ENCODE measurements at places on chromosomes 6 and 20.

- DNase-seq = no peak
Observed at GRCh38 chr20:53148771-53149147, 176.6 kb downstream of the TSHZ2 start.

GRCh38 chr6:151806757-151807512 is 547 bp upstream of the ESR1 start:
- DNase-seq = no peak

DNA sequence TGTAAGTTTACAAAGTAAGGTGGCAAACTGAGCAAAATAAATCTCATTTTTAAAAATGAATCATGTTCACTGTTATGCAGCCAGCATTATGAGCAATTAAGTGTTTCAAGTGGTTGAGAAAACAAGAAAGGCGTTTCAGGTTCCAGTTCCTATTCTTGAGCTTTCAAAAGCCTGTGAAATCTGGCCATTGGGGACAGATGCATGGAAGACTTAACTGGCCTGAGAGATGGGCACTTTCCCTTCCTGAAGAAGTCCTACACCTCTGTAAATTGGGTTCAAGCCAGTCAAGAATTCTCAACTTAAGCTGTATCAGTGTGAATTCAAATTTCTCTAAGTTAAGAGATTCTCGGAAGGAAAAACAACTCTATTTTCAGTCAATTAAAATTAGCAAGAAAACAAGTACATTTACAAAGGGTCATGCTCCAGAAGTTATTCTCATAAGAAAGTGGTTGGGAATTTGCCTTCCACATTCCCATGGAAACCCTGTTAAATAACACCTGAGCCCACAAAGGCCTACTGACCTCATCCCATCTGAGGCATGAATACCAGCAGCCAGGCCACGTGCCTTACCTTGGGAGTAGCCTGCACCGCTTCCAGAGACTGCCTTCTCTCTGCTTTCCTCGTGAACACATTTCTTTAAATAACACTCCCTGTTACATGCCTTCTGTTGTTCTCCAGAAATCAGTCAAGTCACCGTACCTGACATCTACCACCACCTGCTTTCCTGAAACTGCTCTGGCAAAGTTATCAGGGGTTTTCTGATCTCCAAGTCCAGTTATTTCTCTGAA is 19.4 kb downstream of the MAP3K5 start:
- no peak for DNase-seq

GRCh38 chr20:52154575-52154974 is 37.0 kb downstream of the ZFP64 start:
- DNase-seq = no peak

- DNase-seq = no peak
Observed at GRCh38 chr6:118248171-118248570, 299.9 kb upstream of the PLN start.

Measured in stimulated activated CD4-positive, alpha-beta T cell treated with anti-CD3 and anti-CD28 coated beads, Interleukin-12 subunit alpha, Interleukin-12 subunit beta, amount 100 ng/mL, for 48 hours (primary cell).